GM12892 (cell line): ENCODE measurements at places on chromosomes 2 and 18.
A peak's percentile ranks its signal among the peaks of the same experiment; 100 is the strongest.

- no peak for DNase-seq
Measured at GRCh38 chr2:16179701-16180416, 239.5 kb downstream of the MYCN start.

- DNase-seq = no peak
Measured at GRCh38 chr18:79898952-79899608, 52.4 kb downstream of the SLC66A2 start.

DNA sequence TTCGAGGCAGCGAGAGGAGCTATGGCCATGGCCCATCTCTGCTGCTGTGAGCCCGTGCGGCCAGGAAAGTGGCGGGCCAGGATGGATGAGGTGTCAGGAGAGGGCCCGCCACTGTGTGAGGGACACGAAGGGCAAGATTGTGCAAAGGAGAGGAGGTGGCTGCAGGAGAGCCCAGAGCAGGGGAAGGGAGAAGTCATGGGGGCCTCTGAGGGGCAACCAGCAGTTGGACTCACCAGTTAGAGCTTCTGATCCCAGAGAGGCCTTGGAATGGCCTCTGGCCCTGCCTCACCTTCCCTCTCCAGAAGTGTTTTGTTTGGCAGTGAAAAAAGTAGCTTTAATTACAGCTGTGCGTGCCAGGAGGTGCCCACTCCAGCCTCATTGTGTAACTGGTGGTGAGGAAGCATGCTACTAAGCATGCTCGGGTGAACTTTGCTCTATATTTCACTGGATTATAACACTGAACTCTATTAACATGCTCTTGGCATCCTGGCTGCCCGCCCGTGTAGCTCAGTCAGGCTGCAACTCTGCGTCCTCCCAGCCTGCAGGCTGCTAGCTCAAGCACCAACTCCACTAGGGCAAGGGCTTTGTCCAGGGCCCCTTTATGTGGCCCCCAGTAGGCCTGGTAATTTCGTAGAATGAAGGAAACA, 34.2 kb downstream of the IMPA2 start:
- DNase-seq = no peak

DNA sequence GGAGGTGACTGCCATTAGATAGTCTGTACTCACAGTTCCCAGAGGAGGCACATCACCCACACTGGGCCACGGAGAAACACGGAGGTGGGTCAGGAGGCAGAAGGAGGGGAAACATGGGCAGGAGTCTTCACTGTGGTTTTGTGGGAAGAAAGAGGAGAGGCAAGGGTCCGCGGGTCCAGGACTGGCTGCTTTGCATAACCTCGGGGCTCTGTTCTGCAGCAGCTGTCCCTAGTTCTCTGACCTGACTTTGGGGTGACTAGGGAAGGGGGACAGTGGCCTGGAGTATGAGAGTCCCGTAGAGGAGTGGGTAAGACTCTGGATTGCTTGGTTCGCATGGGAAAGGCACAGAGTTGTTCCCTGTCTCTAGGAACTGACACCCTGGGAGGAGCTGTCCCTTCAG, 238.3 kb upstream of the RAB6C start:
- no peak for DNase-seq

GRCh38 chr2:200484934-200485333, 24.9 kb downstream of the KCTD18 start:
- no peak for DNase-seq

DNA sequence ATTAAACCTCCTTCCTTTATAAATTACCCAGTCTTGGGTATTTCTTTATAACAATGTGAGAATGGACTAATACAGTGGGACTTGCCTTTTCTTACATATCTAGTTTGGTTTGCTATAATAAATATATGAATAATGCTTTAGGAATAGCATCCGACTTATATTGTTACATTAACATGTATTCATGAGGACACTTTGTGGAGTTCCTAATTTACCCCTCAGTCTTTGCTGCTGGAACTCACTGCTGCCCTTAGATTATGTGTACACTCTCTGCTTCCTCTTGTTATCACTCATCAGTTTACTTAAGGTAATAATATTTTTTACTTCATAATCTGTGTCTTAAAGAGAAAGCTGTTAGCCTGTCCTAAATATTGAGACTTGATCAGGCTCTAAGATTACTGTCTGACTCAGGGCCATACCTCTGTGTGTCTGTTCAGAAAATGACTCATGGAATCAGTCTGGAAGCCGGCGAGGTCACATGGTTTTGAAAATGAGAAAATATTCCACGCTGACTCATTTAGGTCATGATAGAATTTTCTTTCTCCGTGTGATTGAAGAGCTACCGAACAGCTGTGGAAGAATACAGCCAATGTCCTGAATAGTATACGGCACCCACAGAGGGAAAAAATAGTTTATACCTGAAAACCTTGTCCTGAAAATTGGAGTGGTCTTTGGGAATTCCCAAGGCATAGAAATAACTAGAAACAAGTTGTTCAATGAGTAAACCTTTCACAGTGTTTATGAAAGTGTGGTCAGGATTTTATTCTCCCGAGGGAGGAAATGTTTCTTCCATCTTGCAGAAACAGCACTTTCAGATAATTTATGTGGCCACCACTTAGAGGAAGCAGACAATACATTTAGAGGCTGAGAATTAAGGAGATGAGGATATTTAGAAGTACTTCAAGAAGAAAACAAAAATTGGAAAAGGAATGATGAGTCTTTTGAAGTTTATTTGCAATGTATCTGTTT, 156.4 kb downstream of the DSEL start:
- DNase-seq = no peak

- no peak for DNase-seq
Measured at GRCh38 chr2:165648801-165649200, 145.2 kb downstream of the GALNT3 start.

GRCh38 chr2:102788216-102788884, 26.5 kb downstream of the TMEM182 start:
- no peak for DNase-seq

DNA sequence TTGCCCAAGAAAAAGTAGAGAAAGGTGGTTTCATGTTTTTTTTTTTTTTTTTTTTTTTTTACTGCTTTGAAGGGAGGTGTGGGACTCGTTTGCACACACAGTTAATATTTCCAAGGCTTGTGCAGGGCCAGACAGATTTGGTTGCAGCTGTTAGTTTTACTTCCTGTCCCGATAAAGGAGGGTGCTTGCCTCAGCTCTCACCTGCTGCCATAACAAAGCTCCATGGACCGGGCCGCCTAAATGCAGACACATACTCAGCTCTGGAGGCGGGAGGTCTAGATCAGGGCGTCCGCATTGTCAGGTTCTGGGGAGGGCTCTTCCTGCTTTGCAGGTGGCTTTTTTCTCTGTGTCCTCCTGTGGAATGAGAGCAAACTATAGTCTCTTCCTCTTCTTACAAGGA, 69.9 kb downstream of the ODC1 start:
- DNase-seq = peak; percentile 46

DNA sequence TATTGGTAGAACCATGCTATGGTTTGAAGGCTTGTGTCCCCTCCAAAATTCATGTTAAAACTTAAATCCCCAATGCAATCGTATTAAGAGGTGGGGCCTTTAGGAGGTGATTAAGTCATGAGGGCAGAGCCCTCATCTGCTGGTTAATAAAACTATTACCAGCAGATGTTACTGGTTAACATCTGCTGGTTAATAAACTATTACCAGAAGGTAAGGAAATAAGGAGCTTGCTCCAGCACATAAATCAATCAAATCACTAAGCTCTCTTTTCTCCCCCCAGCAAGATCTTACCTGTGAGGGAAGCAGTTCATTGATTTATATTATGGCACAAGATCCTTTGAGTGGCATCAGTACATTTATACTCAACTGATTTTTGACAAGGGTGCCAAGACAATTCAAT, 96.9 kb downstream of the AAK1 start:
- no peak for DNase-seq

- no peak for DNase-seq
Measured at GRCh38 chr2:122319539-122320132, 564.2 kb downstream of the TSN start.

DNA sequence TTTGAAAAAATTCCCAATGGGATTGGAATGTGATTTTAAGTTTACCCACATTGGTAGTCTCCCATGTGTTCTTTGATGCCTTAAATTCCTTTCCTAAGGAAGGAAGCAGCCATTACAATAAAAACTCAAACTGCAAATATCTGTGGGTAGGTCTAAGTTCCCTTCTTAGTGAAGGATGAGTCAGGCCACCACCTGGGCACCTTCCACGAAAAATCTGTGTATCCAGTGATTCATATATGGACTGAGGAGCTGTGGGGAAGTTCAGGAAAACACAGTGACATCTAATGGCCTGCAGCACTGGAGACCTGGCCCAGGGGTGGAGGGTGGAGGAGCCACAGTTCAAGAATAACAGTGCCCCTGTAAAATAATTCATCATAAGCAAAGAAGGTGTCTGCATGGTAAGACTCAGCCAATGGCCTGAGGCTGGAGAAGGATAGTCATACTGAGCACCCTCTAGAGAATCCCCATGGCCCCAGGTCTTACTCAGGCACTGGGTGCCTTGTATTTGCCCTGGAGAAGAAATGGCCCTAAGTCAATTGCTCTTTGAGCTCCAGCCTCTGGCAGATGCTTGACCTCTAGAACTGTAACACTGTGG, 248.6 kb downstream of the SP3 start:
- DNase-seq = no peak

DNA sequence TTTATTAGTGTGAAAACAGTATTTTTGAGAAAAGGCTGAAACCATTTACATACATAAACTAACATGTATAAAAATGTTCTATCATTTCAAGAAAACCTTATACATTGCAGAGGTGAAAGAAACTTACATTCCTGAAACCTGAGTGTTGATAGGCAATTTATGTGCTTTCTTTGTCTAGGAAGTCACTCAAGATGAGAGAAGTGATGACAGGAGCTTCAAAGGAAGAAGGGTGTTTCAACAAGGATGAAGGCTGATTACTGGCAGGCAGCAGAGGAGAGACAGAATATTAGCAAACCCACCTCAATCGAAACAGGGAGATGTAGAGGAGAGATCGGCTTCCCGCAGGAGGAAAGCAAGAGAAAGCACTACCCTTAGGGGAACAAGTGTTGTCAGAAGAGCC, 124.9 kb downstream of the PRELID3A start:
- no peak for DNase-seq

- no peak for DNase-seq
Measured at GRCh38 chr2:220469201-220469600, 841.8 kb downstream of the SLC4A3 start.

DNA sequence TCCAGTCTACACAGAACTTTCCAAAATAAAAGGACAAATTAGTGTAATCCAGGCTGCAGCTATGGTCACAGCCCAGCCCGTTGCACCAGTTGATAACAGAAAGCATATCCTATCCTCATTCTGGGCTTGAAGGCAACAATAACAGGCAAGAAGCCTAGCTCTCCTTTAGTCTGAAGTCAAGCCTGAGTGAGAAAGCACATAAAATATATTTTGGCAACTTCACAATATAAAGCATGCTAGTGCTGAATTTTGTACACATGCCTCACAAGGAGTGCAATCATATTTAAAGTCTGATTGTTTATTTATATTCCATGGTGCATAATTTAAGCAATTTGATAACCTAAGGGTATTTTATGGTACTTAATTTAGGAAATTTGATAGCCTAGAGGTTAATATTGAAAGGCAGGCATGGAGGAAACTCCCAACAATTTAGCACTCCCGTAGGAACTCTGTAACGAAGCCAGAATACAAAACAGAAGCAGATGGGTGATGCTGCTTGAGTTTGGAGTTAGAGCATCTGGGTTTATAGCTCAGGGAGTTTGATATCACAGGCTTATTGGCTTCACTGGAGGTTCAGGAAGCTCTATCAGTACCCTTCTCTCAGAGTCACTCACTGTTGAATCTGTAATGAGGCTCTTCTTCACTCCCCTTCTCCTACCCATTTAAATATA, 1199.1 kb upstream of the GYPC start:
- DNase-seq = no peak

GRCh38 chr2:158688721-158689120, 106.4 kb upstream of the DAPL1 start:
- no peak for DNase-seq

DNA sequence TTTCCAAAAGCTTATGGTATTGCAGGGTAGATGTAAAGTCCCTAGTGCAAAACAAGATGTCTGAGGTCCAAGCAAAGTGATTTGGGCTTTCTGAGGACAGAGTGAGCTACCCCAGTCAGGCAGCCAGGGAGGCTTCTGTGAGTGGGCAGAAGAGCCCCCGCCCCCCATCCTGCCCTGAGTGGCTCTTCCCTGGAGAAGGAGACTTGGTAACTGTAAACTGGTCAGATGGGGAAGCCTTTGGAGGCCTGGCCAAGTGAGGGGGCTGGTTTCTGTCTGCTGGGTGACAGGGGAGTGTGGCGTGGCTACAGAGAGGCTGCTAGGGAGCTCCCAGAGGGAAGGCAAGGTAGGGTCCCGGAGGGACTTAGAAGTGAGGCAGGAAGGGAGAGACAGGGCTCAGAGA, 181.3 kb upstream of the HAAO start:
- no peak for DNase-seq

DNA sequence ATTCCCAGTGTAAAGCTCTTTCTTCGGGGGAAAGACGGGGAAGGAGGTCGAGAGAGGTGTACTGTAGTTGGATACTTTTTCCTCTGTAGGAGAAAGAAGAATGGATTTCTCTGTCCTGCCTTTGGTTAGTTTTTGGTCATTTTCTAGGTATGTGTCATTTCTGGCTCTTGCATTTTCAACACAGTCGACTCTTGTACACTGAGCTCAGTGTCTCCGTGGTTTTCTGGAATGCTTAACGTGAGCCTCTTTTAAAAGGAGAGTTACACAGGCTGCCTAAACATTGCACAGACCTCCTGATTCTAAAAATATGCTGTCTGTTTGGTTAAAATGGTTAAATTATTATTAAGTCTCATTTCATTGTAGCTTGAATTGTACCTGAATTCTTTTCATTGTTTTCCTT, 21.8 kb upstream of the GLS start:
- DNase-seq = no peak

DNA sequence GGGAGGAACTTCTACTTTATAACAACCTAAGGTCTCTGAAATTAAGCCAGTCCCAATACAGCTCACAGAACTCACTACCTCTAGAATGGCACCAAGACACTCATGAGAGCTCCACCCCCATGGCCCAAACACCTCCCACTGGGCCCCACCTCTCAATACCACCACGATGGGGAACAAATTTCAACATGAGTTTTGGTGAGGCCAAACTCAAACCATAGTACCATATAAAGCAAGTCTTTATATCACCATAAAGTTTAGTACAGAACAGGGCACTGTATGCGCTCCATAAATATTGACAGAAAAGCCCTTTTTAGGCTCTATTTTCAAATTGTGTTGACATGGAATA, 3.3 kb downstream of the AFG3L2 start:
- no peak for DNase-seq

- no peak for DNase-seq
Measured at GRCh38 chr2:170030040-170030439, 147.9 kb upstream of the MYO3B start.

DNA sequence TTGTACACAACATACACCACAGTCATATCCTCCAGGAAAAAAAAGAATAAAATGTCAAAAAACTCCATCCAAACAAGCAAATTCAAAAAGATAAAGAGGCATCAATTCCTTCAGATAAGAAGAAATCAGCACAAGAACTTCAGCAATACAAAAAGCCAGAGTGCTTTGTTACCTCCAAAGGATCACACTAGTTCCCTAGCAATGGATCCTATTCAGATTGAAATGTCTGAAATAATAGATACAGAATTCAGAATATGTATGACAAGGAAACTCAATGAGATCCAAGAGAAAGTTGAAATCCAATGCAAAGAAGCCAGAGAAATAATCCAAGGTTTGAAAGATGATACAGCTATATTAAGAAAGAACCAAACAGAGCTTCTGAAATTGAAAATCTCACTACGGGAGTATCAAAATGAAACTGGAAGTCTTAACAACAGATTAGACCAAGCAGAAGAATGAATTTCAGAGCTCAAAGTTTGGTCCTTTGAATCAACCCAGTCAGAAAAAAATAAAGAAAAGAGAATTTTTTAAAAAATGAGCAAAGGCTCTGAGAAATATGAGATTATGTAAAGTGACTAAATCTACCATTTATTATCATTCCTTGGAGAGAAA, 80.6 kb downstream of the TRABD2A start:
- no peak for DNase-seq
